EL (cell line): ENCODE measurements at places on chromosomes 7 and 10.
A peak's percentile ranks its signal among the peaks of the same experiment; 100 is the strongest.

GRCh38 chr7:87047-87446 lies 105.3 kb upstream of the FAM20C start:
- no peak for DNase-seq

DNA sequence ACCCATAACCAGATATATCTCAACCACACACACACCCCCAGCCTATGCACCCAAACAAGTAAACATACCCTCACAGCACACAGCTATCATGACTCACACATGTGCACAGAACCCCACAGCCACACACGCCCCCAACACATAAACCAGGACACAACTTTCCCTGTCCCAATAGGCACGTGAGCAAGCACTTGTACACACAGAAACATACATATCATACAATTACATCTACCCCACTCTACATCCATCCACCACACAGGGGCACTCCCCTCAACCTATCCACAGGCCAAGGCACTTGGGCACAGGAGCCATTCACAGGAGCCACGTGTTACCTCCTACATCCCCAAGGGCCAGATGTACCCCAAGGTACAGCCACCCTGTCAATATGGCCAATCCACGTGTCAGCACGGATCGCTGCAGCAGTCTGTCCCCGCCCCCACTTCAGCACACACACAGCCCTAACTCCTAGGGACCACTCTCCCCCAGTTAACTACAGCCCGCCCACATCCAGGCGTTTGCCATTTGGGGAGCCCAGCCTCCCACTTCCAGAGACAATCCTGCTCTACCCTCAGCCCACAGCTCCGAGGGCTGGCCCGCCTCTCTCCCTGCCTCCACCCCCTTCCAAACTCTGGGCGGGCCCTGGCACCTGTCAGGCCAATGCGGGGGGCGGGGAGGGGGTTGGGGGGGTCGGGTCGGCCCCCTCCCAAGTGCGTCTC lies 163.5 kb downstream of the SH3PXD2A start:
- DNase-seq, result no peak

DNA sequence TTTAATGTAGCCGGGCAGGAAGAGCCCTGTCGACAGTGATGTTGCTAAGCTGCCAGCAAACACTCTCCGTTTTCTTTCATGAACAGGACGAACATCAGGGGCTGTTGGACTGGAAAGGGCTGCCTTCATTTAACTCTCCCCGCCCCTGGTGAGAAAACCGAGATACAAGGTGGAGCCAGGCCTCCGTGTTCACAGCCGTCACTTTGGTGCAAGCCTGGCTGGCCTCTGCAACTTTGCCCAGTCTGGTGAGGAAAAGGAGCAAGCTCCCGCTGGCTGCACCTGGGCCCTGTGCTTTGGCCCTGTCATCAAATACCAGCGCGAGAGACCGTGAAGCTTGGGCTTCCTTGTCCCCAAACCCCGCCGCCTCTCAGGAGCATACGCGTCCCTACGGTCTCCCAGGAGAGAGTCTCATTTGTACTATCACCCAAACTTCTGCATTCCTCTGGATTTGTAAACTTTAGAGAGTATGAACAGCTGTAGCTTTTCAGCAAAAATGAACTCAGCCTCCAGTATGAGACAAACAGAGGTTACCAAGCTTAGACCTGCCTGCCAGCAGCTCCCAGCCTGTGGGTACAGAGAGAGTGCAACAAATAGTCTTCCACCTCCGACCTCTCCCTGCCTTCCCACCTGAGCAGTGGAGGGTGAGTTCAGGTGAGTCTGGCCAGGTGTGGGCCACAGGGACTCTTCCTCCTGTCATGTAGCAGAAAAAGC lies 445.3 kb upstream of the MGMT start:
- DNase-seq, result no peak

DNA sequence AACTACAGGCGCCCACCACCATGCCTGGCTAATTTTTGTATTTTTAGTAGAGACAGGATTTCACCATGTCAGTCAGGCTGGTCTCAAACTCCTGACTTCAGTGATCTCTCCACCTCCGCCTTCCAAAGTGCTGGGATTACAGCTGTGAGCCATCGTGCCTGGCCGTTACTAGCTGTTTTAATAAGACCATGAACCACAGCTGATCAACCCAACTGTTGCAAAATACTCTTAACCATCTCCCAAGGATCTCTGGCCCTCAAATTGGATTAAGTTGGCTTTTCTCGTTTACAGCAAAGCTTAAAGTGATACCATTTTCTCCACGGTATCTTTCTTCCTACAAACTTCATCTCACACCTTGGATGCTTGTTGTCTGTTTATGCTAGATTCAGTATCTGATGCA lies 18.3 kb downstream of the ZFAND2A start:
- no peak for DNase-seq

GRCh38 chr7:36880108-36880507 lies 155.8 kb upstream of the AOAH start:
- DNase-seq, result no peak

DNA sequence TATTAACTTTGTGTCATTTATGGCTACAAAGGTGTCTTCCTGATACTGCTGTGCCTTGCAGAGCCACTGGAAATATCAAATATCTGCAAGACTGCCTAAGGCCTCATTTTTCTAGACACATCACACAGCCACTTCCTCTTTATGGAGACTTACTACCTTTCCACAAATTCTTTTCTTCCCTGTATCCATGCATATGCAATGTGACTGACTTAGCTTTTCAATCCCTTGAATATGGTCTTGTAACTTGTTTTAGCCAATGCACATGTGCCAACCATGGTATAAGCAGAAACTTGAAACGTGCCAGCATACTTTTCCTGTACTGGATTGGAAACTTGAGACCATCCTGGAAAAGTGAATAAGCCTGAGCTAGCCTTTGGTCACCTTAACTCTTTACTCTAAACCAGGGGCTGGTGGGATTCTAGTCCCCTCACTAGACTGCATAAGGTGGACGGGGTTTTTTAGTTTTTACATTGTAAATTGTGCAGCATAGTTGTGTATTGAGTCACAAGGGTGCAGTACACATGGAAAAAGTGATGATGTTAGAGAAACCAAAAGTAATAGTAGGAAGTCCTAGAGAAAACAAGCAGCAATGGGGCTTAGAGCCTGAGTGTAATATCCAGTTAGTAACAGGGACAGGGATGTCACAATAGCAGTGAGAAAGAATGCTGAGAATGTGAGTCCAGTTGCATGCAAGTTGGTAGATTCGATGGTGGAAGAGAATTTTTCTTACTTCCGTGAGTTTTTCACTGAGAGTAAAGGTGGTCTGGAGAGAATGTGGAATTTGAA lies 879.5 kb downstream of the SORCS1 start:
- peak; percentile 73 for DNase-seq

DNA sequence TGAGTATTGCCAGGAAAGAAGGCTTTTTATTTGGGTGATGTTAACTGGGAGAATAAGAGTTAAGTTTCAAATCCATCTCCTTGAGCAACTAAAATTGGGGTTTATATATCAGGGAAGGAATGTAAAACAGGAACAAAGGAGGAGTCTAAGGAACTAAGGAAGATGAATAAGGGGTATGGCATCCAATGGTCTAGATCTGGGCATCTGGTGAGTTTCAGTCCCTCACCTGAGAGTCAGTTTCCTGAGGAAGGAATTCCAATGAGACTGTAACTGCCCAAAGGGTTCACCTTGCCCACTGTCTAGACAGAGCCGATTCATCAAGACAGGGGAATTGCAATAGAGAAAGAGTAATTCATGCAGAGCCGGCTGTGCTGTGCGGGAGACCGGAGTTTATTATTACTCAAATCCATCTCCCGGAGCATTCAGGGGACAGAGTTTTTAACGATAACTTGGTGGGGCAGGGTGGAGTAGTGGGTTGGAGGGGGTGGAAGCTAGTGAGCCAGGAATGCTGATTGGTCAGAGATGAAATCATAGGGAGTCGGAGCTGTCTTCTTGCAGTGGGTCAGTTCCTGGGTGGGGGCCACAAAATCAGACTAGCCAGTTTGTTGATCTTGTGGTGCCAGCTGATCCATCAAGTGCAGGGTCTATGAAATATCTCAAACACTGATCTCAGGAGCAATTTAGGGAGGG lies 188.3 kb upstream of the STK17A start:
- peak; percentile 40 for DNase-seq

GRCh38 chr10:111968647-111969046 lies 214.9 kb downstream of the GPAM start:
- DNase-seq, result no peak

GRCh38 chr10:50512214-50512595 lies 111.6 kb downstream of the SGMS1 start:
- peak; percentile 6 for DNase-seq

DNA sequence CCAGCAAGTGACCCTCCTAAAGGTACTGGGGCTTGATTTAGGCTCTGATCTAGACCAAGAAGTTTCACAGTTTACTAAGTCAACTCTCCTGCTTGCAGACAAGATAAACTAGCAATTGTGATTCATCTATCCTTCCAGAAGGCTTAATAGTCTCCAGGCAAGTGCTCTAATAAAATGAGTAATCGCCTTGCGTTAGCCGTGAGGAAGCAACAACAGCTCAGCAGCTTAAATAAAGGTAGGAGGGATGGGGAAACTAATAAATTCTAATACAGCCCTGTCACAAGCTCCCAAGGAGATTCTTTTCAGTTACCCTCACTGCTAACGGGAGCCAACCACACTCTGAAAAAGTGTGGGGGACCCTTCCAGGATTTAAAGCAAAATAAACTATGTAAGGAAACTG lies 48.4 kb downstream of the FRMD4A start:
- peak; percentile 69 for DNase-seq

- no peak for DNase-seq
Observed at GRCh38 chr7:12961910-12962480, 274.6 kb downstream of the ARL4A start.

DNA sequence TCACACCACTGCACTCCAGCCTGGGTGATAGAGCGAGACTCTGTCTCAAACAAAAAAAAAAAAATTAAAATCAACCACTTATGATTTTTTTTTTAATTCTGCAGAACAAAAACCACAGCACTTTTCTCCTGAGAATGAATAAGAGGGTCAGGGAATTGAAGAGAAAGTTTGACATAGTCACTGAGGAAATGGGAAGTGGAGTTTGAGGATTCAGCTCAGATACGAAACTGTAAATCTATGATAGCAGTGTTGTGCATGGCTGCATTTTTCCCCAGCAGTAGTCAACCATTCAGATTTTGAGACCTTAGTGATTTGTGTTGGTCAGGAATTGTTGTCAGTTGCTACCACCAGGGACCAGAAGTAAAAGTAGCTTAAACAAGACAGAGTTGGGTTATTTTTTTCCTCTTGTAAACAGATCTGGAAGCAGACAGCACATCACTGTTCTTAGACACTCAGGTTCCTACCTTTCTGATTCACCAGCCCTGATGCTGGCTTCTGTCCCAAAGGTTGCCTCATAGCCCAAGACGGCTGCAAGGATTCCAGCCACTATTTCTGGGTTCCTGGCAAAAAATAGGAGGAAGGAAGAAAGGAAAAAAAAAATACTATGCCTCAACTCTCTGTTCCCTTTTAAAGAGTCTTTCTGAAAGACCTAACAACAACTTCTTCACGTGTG lies 20.1 kb downstream of the PILRA start:
- no peak for DNase-seq

- DNase-seq, result peak; percentile 65
Observed at GRCh38 chr7:139776486-139777132, 1.2 kb downstream of the HIPK2 start.

DNA sequence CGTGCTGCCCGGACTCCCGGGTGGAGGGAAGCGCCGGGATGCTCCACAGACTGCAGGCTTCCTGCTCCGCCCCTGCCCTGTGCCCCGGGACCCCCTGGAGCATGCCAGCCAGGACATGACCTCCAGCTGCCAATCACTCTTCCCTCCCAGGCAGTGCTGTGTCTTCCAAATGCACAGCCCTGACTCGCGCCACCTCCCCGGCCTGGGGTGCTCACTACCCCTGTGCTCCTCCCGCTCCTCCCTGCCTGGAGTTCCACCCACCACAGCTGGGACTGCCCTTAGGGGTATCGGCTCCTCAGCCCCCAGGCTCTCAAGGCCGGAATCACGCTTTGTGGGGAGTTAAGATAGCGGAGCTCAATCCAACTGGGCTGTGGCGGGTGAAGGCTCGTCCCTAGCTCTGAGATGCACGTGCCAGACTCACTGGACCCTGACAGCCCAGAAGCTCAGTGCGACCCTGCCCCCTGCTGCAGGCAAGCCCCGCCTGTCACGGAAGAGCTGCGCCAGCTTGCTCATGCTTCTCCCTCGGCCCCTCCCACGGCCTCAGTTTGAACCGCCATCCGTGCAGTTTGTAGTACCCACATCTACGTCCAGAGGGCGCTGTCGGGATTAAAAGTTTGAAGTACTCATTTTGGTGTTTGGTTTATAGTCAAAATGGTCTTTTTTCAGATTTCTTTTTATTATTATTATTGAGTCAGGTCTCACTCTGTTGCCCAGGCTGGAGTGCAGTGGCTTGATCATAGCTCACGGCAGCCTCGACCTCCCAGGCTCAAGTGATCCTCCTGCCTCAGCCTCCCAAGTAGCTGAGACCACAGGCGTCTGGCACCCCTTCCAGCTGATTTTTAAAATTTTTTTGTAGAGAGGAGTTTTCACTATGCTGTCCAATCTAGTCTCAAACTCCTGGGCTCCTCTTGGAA lies 142.5 kb upstream of the TCERG1L start:
- DNase-seq, result no peak

GRCh38 chr7:99126921-99127553 lies 16.9 kb downstream of the SMURF1 start:
- no peak for DNase-seq

DNA sequence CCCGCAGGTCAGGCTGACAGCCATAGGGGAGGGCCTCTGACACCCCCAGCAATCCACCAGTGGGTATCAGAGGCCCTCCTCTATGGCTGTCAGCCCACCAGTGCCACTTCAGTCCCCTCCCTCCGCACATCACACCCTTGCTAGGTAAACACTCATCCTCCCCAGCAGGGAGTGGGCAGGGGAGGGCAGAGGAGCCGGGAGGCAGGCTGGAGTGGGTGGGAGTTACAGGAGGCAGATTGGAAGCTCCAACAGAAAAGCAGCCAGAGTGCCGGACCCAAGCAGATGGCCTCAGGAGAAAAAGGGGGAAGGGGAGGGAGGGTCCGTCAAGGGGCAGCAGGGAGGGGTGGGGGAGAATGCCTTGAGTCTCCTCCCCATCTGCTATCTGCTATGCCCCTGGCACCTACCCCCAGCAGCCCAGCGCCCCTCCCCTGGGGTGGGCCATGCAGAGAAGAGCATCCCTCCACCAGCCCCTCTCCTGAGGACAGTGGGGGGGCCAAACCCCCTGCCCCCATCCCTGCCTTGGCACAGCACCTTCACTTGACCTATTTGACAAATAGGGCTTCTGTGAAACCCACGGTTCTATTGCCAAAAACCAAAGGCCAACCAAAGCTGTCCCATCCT lies 2.4 kb downstream of the RASGEF1A start:
- DNase-seq, result no peak

DNA sequence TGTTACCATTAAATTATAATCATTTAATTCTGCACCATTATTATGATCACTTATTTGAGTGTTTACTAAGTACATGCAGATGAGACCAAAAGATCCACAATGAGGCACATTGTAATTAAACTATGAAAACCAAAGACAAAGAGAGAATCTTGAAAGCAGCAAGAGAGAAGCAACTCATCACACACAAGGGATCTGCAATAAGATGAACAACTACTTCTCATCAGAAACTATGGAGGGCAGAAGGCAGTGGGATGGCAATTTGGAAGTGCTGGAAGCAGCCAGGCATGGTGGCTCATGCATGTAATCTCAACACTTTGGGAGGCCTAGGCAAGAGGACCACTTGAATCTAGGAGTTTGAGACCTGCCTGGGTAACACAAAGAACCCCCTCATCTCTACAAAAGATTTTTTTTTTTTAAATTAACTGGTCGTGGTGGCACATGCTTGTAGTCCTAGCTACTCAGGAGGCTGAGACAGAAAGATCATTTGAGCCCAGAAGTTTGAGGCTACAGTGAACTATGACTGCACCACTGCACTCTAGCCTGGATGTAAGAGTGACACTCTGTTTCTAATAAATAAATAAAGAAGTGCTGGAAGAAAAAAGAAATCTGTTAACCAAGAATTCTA lies 47.7 kb downstream of the CDK6 start:
- DNase-seq, result no peak

- DNase-seq, result peak; percentile 49
Observed at GRCh38 chr10:31912289-31912688, 16.3 kb downstream of the ARHGAP12 start.
